Psoas muscle (tissue), 8 donors: ENCODE measurements at places on chromosomes 6 and 20. TPM values are rescaled to one million over a fixed set of nuclear protein-coding genes. Genes with fewer than 3 reads are reported as not detected.

EYA4 gene
- polyA plus RNA-seq: 22.2 TPM

TBX18 gene
- 0.55 TPM for polyA plus RNA-seq

GJA10 gene
- not detected for polyA plus RNA-seq

DNAH8 gene
- polyA plus RNA-seq: not detected

DNMT3B gene
- 0.19 TPM for polyA plus RNA-seq
